ENCODE measurements at places on chromosomes 3 and 15. TPM values are rescaled to one million over a fixed set of nuclear protein-coding genes. Genes with fewer than 3 reads are reported as not detected.

ACVR2B gene
- 5.5 TPM for total RNA-seq

SHC4 gene
- 4.2 TPM for total RNA-seq

LRTM1 gene
- total RNA-seq = not detected

SENP8 gene
- total RNA-seq = 2.2 TPM
